Stimulated activated CD4-positive, alpha-beta T cell treated with anti-CD3 and anti-CD28 coated beads, Interleukin-12 subunit alpha, Interleukin-12 subunit beta, amount 100 ng/mL, for 24 hours (primary cell): ENCODE measurements at places on chromosomes 11 and 22.

GRCh38 chr22:19082793-19083192, 39.4 kb downstream of the DGCR2 start:
- DNase-seq: no peak

GRCh38 chr22:17729561-17729960, 44.7 kb downstream of the BID start:
- no peak for DNase-seq

DNA sequence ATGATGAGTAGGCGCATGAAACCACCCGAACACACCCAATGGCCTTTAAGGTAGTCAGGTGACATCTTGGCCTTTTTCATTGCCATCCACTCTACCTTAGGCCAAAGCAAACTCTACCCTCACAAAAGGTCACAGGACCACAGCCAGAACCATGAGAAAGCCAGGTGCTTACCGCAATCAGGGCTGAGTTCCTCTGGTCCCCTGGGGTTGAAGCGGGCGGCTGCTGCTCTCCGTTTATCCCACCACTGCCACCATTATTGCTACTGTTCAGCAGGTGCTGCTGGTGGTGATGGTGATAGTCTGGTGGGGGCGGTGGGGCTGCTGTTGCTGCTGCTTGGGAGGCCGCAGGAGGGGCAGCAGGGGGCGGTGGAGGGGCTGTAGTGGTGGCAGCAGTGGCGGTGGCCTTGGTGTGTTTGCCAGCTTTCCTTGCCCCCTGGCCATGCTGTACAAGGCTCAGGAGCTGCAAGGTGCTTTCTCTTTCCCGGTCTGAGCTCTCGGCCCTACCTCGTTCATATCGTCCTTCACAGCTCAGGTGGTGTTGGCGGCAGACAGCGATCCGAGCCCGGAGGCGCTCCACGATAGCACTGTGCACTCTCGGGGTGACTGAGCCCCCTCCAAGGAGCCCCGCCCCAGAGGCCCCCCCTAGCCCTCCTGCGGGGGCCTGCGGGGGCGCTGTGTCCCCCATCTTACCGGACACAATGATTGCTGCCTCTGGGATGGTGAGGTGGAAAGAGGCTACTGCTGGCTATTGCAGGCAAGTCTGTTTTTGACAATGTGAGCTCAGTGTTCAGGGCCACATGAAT, 1.6 kb downstream of the MAML2 start:
- peak; percentile 36 for DNase-seq

- DNase-seq: no peak
These were observed 96.8 kb downstream of the BDNF start for GRCh38 chr11:27603376-27603990.

DNA sequence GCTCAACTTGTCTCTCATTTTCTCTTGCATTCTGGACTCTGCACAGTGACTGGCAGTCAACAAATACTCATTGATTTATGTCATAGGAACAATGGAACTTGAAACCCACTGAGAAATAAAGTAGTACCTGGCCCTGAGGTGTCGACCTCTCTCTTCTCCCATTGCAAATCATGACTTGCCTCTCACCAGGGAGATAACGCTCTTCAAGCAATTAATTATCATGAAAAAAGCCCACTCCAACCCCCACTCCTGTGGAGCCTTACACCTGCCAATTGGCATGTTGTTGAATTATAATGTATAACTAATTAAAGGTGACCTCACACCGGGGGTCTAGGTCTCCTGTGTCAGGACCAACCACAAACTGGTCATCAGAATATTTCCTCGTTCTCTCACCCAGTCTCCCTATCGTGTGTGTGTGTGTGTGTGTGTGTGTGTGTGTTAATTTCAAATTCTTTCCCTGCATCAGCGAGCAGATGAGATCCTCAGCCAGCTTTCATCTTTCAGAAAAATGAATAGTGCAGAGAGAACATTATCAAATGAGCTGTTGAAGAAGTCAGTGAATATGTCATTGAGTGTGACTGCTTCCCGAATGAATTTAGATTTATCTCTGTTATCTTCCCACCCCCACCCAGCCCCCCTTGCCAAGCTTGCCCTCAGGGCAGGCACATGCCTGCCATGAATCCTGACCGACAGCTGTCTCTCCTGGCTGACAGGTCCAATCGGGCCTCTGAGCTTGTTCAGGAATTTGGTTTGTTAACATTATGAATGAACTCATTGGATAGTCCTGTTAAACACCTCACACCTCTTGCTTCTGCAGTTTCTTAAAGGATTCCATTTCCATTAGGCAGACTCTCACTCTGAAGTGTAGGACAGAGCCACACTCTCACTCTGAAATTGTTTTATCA, 357.4 kb downstream of the INSC start:
- no peak for DNase-seq

- no peak for DNase-seq
These were observed 189.4 kb downstream of the CEP164 start for GRCh38 chr11:117517097-117517496.
